ENCODE measurements at places on chromosomes 1 and 21. TPM values are rescaled to one million over a fixed set of nuclear protein-coding genes. Genes with fewer than 3 reads are reported as not detected.

- DNase-seq, result no peak
These were observed 57.1 kb upstream of the DMRTB1 start for GRCh38 chr1:53401813-53402745.

- DNase-seq, result no peak
These were observed 54.0 kb upstream of the POU2F1 start for GRCh38 chr1:167166690-167167075.

- DNase-seq, result no peak
These were observed 20.1 kb upstream of the ENSA start for GRCh38 chr1:150649441-150650075.

- DNase-seq, result peak; percentile 7
These were observed 32.3 kb downstream of the RCAN1 start for GRCh38 chr21:34582506-34583150.

- DNase-seq, result no peak
These were observed 316.3 kb downstream of the KCNH1 start for GRCh38 chr1:210817385-210818275.

GRCh38 chr1:230065161-230065560 lies 1.9 kb upstream of the GALNT2 start:
- DNase-seq, result no peak

DNA sequence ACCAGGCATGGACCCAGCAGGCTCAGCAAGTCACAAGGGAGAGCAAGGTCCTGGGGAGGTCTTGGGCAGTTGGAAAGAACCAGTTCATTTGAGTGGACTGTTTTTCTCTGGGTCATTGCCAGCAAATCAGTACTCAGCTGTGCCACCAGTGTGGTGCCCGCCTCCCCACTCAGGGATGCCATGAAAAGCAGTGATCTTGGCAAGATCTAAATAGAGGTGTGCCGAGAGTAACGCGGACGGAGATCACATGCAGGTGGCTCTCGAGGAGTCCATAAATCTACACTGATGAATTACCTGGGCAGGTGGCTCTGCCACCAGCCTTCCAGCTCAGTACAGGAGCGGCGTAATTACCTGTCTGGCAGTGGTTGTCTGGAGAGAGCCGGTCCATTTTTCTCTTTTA lies 642.2 kb downstream of the PTPRU start:
- DNase-seq, result no peak

DNA sequence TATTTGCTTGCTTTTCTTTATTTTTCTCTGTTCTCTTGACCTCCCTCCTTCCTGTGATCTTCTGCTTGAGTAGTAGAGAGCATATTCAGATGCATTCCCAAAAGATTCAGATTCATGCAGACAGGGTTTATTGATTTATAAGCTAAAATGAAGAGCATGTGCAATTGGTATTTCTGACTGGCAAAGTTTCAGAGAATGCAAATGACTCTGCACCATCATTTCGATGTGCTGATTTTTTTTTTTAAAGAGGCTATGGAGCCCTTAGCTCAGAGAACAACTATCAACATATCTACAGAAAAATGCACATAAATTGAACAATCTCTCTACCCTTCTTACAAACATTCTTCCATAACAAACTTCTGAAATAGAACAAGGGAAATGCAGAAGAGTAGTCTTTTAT lies 312.0 kb downstream of the VAV3 start:
- DNase-seq, result no peak

DNA sequence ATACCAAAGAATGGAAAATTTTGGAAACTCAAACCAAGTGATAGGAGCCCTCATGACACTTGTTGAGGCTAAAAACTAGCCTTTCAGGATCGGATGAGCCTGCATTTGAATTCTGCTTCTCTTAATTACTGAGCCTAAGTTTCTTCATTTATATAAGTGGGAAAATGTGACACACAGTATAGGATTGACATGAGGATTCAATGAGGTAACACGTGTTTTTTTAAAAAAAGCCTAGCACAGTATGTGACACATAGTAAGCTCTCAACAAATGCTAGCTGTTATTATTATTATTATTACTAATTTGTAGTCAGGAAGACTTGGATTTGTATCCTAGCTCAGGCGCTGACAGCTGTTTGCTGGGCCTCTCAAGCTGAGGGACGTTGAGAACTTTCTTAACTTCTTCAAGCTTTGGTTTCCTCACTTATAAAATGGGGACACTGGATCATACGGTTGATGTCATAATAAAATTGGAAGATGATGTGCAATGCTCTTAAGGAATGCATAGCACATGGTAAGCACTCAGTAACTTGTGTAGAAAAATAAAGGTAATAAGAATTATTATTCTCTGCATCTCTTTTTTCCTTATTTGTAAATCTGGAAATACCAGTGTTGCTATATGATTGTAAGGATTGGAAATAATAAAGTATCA lies 55.4 kb upstream of the JUN start:
- no peak for DNase-seq

DNA sequence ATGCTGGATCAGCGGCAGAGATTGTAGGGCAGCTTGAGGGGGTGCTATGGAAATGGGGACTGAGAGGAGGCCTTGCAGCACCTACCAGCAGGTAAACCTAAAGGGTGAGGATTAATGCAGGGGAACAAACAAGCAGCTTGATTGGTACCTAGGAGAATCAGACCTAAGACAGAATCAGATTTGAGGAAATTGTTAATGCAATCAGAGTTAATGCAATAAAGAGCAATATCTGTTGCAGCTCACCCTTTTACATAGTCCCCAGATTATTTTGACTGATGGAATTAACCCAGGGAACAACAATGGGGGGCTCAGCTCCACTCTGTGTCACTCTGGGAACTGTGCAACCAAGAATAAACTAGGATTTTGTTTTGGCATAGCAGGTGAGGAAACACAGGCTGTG lies 64.5 kb downstream of the ZC3H11B start:
- no peak for DNase-seq

DNA sequence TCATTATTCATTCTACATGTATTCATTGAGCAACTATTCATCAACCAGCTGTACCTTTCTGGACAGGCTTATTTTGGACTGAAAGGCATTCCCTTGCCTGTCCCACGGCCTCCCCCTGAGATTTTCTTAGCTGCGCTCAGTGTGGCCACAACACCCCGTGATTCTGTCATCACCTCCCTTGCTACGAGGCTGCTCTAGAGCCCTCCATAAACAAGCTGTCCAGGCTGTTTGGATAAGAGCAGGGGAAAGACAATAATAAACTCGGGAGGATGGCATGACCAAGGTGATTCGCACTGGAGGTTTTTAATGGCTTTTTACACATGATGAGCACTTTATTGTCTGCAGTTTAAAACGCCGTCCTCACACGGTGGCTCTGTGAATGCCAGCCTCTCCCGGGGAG lies 139.7 kb downstream of the ROR1 start:
- DNase-seq, result no peak

DNA sequence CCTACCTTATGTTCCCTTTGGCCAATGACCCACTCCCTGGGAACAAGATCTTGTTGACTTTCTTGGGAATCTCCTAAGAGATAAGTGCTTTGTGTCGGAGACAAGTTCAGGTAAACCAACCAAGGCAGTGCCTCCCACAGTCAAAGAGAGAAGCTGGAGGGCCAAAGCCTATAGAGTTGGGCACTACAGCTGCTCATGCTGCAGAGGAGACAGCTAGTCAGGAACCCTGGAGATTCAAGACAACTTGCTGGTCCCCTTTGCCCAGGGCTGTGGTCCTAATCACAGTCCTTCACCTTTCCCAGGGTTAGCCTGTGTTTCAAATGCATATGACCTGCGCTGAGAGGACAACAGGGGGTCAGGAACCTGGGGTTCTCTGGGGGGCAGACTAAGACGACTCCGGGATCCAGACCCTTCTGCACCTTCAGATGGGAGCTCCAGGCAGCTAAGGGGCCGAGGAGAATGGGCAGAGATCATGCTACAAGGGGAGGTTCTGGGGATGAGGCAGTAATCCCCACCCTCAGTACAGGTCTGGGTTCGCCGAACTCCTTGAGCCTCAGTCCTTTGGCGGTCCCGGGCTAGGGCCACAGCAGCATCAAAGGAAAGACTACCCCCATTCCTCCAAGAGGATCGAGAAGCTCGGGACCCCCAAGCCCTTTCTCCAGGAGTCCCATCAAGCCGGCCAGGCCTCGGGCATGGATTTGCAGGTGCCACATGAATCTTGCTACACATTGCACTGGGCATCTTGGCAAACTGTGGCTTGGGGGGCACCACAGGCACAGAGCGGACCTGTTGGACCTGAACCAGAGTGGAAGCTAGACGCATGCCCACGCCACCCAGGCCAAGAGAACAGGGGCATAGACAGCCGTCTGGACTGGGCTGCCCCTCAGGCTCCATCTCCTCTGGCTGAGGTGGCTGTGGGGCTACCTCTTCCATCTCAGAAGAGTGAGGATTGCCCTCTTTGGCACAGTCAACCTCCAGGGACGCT lies 2.0 kb upstream of the USF1 start:
- DNase-seq, result no peak

DNA sequence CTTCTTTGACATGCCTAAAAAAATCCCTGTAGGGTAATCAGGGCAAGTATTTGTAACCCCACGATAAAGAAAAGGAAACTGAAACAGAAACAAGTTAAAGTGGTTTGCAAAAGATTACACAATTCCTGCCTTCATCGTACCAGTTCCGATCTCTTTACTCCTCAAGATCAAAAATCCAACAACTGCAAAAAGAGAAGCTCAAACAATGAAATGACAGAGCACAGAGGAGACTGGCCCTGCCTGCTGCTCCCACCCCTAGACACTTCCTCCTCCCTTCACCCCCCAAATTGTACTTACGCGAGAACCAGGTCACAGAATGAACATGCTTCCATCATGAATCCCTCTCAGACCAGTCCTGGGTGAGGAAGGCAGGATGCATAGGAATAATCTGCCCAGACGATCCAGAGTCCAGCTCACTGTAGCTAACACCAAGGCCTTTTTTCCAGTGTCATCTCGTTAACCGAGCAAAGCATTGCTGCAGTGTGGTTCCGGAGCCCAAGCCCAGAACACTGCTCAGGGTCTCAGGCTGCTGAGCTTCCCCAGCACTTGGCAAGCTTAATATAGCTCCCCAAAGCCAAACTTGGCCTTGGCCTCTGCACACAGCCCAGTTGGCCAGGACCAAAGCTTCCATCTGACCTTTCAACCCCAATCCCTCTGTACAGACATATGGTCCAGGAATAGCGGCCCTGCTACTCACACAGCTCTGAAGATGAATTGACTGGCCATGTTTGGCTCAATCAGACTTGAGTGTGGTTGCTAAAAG lies 20.3 kb downstream of the RXRG start:
- peak; percentile 13 for DNase-seq

- DNase-seq, result no peak
These were observed 55.0 kb downstream of the WNT9A start for GRCh38 chr1:227892489-227893299.

HMCN1 gene
- 0.21 TPM for total RNA-seq

RPE65 gene
- not detected for total RNA-seq

FYB2 gene
- total RNA-seq, result not detected

CLDN8 gene
- total RNA-seq, result not detected

Data from activated CD4-positive, alpha-beta T cell treated with anti-CD3 and anti-CD28 coated beads, Interleukin-2, amount 10 ng/mL, durations not matched to agents 7 days and 5 days (primary cell).